ENCODE measurements at places on chromosomes 16 and 17. TPM values are rescaled to one million over a fixed set of nuclear protein-coding genes. Genes with fewer than 3 reads are reported as not detected.

CSHL1 gene
- total RNA-seq = not detected

DNA sequence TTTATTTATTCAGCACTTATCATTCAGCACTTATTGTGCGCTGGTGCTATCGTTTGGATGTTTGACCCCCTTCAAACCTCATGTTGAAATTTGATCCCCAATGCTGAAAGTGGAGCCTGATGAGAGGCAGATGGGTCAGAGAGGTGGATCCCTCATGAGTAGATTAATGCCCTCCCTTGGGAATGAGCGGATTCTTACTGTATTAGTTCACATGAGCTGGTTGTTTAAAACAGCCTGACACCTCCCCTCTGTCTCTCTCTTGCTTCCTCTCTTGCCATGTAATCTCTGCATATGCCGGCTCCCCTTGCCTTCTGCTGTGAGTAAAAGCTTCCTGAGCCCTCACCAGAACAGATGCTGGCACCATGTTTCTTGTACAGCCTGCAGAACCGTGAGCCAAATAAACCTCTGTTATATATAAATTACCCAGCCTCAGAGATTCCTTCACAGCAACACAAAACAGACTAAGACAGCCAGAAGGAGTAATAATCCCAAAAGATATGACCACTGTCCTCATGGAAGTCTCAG lies 111.1 kb downstream of the CACNG3 start:
- H3K4me1 ChIP-seq = no peaks in the 10 kb centered on the region
- H3K27ac ChIP-seq = no peak overlapping the region
- peaks cover 1% of the 10 kb centered on the region for H3K27me3 ChIP-seq
- H3K4me3 ChIP-seq = no peak overlapping the region
- H3K36me3 ChIP-seq = no peaks in the 10 kb centered on the region

HSD17B1 gene
- total RNA-seq = 1.2 TPM

- no peaks in the 10 kb centered on the region for H3K27me3 ChIP-seq
- H3K4me3 ChIP-seq = no peak overlapping the region
- DNase-seq = no peak
- H3K4me1 ChIP-seq = no peaks in the 10 kb centered on the region
- H3K36me3 ChIP-seq = no peaks in the 10 kb centered on the region
These were observed 109.5 kb downstream of the CDH8 start for GRCh38 chr16:61926766-61927165.

DNA sequence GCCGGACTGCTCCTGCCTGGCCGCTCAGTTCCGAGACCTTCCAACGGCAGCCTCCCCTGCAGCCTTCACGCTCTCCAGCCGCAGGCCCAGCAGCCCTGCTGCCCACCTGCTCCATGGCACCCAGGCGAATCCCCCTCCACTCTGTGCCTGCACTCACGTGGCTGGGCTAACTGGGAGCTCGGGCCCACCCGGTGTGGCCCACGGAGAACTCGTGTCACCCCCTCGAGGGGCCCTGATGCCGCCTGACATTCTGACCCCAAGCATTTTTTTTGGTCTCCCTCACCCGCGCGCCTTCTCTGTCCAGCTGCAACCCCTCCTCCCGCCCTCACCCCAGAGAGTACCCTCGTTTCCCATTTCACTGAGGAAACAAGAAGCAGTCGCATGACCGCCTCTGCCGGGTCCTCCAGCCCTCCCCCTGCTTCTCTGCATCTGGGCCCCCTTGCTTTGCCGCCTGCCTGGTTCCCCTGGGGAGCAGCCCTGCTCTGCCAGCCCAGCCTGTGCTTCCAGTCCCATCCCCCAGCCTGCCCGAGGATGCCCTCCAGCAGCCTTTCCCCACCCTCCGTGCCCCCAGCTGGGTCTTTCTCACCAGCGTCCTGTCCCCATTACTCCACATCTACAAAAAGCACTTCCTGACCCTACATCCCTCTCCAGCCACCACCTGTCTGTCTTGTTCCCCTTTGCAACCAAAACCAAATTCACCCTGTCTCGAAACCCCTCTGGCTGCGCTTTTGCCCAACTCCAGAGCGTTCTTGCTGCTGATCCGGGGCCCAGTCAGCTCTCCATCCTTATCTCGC lies 146.4 kb upstream of the CHMP6 start:
- no peaks in the 10 kb centered on the region for H3K4me1 ChIP-seq
- H3K36me3 ChIP-seq = no peaks in the 10 kb centered on the region
- no peak for DNase-seq
- H3K4me3 ChIP-seq = no peak overlapping the region
- no peak overlapping the region for H3K27ac ChIP-seq

FBXL19 gene
- total RNA-seq = 9.2 TPM

VTN gene
- total RNA-seq = 0.32 TPM
